ENCODE measurements at places on chromosomes 12 and 14.
A peak's percentile ranks its signal among the peaks of the same experiment; 100 is the strongest.

DNA sequence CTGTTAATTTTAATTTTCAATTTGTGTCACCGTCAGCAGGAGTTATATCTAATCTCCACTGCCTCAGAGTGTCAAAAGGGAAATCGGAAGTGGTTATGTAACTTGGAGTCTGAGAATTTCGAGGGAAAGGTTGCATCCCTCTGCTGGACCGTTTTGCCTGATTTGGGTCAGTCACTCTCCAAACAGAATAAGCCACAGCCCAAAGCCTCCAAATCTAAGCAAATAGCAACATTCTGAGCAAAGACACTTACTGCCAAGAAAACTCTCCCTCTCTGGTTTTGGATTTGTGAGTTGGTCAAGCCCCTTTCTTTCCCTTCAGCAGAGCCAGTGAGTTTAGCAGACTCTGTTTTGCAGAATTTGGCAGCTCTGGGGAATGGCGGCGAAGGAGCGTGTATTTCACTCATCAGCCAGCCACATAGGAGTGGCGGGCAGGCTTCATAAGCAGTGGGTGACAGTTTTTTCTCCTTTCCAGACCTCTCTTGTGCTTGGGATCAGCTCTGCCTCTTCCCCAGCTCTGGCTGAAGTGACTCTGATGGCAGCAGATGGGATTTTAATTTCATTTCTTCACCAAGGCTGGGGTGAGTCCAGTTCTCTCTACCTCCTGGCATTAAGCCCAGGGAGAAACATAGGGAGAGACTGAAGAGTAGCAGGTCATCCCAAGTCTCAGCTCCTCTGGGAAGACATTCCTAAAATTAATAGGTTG is 218.7 kb upstream of the NOS1 start:
- peak; percentile 8 for DNase-seq

DNA sequence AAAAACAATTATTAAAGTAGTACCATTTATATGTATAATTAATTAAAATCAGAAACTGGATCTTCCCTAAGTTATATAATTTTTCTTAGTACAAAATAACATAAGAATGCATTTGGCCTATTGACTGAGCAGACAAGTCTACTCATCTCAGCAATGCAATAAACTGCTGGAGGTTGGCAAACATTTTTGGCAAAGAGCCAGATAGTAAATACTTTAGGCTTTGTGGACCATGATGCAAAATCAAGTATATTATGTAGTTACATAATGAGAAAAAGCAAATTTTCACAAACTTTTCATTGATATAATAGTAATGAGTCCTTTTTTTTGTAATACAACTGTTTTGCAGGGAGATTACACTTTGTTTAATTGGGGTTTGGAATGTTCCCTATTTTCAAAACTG is 30.9 kb downstream of the ERGIC2 start:
- DNase-seq, result peak; percentile 6

DNA sequence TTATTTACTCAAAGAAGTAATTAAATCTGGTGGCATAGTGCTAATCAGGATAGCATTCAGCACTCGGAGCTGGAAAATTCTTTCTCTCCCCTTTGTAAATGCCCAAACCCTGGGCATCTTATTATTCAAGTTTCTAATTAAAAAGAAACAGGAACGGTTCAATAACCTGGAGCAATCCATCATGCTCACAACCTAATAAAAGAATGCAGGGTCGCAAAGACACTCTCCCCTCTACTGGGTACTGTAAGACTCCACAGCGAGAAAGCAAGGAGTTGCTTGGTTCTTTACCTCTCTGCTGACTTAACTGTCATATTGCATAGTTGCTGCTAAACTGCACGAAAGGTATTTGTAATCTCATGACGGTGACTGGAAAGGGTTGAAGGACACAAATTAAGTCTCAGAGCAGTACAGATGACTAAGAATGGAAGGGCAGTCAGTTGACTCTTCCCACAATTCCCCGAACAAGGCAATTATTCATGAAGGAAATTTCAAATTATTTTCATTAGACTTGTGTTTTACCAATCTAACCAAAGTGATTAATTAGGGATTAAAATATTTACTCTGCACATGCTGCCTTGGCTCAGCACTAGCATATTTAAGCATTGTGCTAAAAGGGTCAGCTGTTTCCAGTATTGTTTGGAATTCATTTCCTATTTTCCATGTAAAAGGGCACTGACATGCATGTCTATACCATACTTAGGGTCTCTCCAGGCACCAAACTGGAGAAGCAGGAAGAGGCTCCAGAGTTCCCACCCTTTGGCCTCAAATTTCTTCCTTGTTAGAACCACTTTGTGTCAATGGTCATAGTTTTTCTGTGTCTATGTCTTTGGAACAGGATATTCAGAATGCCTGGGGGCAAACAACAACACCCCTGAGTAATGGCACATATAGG is 182.2 kb downstream of the EXOC5 start:
- no peak for DNase-seq

DNA sequence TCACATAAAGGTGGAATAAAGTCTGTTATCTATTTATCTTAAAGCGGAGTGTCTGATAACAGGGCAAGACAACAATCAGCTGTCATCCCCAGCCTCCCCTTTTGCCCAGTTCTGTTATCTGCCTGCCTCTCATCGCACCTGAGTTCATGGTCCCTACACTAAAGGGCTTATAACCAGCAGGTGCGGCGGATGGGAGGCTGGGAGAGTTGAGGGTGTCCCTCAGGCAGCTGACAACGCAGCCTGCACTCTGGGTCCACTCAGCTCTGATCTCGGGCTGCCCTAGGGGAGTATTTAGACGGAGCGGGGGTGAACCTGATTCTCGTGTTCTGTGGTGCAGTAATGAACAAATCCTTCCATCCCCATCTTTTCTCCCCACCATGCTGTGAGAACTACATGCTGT is 34.0 kb upstream of the JDP2 start:
- no peak for DNase-seq

- peak; percentile 65 for DNase-seq
Measured at GRCh38 chr12:4855121-4855924, 54.4 kb upstream of the KCNA1 start.

DNA sequence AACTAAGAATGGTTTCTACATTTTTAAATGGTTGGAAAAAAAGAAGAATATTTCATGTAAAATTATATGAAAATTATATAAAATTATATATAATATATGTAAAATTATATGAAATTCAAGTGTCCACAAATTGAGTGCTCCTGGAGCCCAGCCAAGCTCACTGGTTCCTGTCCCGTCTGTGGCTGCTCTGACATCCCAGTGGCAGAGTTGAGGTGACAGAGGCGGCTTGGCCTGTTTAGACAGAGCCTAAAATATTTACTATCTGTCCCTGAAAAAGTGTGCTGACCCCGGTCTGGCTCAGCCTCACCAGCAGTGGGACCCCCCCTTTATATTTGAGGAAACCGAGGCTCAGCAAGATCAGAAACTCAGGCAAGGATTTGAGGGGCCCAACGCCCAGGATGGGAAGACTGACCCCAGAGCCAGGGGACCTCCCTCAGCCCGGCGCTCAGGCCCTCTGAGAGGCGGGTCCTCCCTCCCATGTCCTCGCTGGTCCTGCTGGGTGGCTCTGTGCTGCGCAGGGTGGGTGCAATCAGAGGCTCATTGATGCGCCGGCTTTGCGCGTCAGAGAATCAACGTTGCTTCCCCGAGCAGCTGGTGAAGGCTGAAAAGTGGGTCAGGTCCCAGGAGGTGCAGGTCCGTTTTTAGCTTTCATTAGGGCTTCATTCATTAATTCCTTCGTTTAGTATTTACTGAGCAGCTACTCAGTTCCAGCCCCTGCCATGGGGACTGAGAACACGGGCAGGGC is 21.5 kb upstream of the BEGAIN start:
- DNase-seq, result no peak

GRCh38 chr12:105141320-105141922 is 33.9 kb downstream of the WASHC4 start:
- no peak for DNase-seq

- no peak for DNase-seq
Measured at GRCh38 chr14:83260751-83261150, 1727.1 kb upstream of the SEL1L start.

- no peak for DNase-seq
Measured at GRCh38 chr12:6187948-6188793, 12.0 kb upstream of the CD9 start.

DNA sequence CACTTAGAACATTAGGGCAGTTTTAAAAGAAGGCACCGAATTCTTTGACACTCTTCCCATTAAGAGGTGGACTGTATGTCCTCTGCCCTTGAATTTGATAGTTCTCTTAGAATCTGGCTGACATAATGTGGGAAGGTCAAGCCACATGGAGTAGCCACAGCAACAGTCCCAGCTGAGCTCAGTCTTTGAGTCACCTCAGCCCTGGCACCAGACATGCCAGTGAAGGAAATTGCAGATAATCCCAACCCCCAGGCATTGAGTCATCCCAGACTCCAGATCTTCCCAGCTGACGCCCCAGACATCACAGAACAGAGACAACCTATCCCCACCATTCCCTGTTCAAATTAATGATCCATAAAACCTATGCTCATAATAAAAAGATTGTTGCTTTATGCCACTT is 83.4 kb downstream of the GTF2A1 start:
- peak; percentile 80 for DNase-seq

- DNase-seq, result no peak
Measured at GRCh38 chr14:57171903-57172302, 96.8 kb downstream of the EXOC5 start.

GRCh38 chr12:6313326-6313940 is 3.0 kb downstream of the PLEKHG6 start:
- no peak for DNase-seq

DNA sequence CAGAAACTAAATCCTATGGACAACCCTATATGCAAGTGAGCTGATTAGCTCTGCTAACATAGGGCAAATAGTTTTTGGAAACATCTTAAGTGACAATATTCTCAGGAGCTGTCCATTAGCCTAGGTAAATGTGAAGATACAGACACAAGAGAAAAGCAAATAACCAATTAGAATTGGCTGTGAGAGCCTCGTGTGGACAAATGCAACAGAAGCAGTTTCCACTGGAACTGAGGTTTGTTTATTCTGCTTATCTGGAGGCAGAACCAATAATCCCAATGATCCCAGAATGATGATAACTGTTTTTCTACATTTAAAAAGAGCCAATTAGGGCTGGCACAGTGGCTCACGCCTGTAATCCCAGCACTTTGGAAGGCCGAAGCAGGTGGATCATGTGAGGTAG is 43.2 kb upstream of the YAF2 start:
- DNase-seq, result no peak

GRCh38 chr12:108605000-108605689 is 7.3 kb upstream of the TMEM119 start:
- DNase-seq, result no peak

- no peak for DNase-seq
Measured at GRCh38 chr14:90490720-90491050, 93.9 kb downstream of the CALM1 start.

- DNase-seq, result no peak
Measured at GRCh38 chr14:91392623-91393303, 24.9 kb downstream of the CCDC88C start.

DNA sequence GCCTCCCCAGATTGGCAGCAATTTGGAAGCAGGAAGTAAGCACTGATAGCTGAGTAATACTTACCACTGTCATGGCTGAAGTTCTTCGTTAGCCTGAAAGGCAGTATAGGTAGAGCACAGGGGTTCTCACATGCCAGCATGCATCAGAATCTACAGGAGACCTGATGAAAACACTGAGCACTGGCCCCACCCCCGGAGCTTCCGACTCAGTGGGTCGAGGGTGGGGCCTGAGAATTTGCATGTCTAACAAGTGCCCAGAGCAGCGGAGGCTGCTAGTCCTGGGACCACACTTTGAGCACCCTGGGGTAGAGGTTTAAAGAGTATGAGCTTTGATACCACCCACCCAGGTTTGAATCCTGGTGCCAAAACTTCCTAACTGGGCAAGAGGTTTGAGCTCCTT is 89.6 kb downstream of the FBXW8 start:
- DNase-seq, result no peak

GRCh38 chr14:65329481-65329880 is 83.0 kb upstream of the FUT8 start:
- no peak for DNase-seq

- no peak for DNase-seq
Measured at GRCh38 chr14:31508135-31508534, 20.3 kb upstream of the GPR33 start.

- DNase-seq, result no peak
Measured at GRCh38 chr12:103785243-103786031, 55.6 kb downstream of the NT5DC3 start.

DNA sequence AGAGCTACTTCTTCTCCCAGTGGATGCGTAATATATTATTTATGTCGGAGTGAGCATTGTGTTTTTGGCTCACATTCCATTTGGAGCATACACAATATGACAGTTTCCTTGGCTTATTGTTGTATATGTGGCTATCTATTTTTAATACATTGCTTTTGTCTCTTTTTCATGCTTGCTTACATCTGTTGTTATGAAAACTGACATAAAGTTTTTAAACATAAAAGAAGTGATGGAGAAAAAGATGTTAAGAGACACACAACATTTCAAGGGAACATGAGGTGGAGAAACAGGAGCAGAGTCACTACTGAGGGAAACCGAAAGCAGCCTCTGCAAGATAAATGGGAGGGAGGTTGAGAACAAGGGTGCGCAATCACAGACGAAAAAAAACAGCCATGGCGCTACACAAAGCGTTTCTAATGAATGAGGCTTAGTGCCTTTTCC is 228.4 kb upstream of the NPAS3 start:
- no peak for DNase-seq

GRCh38 chr12:131309700-131310099 is 356.0 kb downstream of the ADGRD1 start:
- DNase-seq, result no peak

DNA sequence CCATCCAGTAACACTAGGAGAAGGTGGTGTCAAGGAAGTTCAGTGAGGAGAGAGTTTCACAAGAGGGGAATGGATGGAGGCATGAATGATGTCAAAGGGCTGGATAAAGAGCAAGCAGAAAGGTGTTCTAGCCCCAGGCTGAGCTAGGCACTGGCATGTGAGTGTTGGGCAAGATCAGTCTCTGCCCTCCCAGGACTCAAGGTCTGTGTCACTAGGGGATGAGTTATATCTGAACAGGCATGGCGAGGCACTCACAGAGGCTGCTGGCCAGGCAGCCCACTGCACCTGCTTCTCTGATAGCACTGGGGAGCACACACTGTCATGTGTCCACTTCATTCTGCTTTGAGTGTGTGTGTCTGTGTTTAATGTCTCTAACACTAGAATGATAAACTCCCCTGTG is 903.8 kb downstream of the BCL11B start:
- no peak for DNase-seq

DNA sequence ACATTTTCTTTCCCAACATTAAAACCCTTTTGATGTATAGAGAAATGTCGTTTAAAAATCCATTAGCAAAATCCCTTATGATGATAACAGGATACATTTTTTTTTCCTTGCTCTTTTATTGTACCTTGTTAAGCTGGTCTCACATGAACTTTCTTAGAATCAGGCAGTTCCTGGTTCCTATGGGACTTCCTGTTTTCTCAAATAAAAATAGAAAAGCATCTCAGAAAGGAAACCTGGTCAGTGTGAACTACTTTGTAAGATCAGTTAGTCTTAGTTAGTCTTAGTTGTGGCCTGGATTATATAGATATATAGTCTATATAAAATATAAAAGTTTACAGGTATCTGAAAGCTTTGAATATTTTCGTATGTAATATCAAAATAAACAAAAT is 40.3 kb downstream of the LEMD3 start:
- no peak for DNase-seq

Measured in stromal cell of bone marrow (primary cell).